ENCODE measurements at places on chromosomes 1 and 21.

GRCh38 chr1:175441791-175442190 is 249.2 kb upstream of the KIAA0040 start:
- DNase-seq = no peak

DNA sequence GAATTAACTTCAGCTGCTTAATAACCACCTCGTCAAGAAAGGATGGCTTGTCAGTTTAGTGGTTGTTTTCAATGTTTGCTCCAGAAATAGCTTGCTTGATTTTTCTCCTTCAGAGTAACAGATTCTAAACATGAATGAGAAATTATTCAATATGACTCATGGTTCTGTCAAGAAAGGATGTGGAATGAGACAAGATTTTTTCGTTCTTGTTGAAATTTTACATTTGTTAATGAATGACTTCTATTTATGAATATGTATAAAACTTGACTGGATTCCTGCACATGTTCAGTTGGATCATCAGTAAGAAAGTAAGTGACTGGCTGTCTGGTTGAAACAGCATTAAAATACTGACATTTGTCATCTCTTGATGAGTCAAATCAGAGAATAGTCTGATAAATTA is 38.3 kb downstream of the IFI44 start:
- DNase-seq = no peak

- no peak for DNase-seq
Measured at GRCh38 chr21:37670883-37671282, 245.4 kb downstream of the KCNJ6 start.

DNA sequence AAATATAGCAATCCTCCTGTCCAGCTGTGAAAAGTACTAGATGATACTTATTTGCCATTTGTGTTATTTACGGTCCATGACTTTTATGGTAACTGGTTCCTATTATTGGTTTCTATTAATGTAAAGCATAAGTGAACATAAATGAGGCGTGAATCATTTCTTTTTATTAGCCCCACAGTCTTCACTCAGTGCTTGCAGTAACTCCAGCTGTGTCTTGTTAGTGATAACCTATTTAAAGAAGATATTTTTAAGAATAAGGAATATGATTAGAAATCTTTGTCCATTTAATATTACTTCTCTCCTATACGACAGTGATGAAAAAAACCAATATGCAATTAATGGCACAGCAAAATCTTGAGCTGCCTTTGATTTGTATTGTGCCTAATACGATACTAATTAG is 149.9 kb downstream of the SPATA17 start:
- no peak for DNase-seq

DNA sequence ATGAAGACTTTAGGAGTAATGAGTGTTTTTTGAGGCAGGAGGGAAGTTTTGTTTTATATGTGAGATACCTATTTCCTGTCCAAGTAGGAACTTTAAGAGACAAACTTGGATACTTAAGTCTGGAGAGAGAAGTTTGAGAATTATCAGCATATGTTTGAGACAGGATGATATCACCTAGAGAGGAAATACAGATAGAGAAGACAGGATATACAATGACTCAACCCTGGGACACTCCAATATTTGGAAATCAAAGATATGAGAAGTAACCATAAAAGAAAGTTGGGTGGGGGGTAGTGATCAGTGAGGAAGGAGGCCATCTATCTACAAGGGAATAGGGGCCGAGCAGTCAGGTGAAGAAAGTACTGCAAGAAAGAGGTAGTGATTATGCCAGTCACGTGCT is 6.5 kb downstream of the LCE7A start:
- no peak for DNase-seq

- DNase-seq = no peak
Measured at GRCh38 chr21:27590271-27590670, 623.4 kb upstream of the ADAMTS5 start.

DNA sequence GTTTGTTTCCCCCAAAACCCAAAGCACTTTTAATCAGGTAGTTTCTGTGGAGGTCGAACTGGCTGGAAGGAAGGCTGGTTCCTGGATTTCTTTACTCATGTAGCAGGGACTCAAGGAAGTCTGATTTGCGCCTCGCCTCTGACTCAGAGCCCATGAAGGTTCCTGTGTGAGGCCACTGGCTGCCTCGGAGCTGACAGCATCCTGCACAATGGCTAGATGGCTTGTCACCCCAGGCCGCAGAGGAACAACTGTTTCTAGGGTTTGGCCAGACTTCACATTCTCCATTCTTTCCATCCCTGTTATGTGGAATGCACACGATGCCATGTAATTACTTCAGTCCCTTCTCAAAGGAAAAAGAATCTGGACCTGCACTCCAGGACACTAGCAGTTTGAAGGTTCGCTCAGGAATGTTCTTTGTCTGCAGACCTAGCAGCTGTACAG is 39.1 kb upstream of the PRSS38 start:
- no peak for DNase-seq

DNA sequence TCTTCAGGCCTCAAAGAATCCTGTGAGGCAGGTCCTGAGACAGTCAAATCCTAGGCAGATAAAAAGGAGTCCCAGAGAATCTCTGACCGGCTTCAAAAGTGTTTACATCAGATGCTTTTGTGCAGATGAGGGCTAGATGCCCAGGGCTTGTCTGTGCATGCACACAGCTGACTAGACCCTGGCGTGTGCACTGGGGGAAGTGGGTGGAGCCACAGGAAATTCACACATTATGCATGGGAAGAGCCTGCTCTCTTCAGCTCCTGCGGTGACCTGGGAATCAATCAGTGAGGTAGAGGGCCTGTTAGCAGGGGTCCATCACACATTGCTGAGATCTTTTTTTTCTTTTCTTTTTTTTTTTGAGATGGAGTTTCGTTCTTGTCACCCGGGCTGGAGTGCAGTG is 36.6 kb upstream of the NHLH2 start:
- no peak for DNase-seq

All from activated T-cell treated with anti-CD3 and anti-CD28 coated beads, Interleukin-2, amount 50 U/mL, for 4 hours (primary cell).